ENCODE measurements at places on chromosomes 12 and 14.

DNA sequence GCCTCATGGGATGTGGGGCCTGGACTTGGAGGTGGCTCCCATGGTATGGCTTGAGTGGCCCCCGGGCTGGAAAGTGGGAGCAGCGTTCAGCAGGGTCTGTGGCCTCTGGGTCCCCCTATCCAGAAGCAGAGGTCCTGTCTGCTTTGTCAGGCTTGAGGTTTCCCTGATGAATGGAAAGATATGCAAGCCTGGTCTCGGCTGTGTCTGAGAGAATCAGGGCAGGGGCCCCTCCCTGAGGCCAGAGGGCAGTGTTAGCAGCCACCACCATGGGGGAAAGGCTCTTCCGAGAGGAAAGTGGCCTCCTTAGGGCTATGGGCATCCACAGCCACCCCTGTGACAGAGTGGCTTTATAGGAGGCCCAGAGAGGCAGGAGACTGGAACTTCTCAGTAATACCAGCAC lies 128.2 kb downstream of the VRK1 start:
- no peak for ATAC-seq

DNA sequence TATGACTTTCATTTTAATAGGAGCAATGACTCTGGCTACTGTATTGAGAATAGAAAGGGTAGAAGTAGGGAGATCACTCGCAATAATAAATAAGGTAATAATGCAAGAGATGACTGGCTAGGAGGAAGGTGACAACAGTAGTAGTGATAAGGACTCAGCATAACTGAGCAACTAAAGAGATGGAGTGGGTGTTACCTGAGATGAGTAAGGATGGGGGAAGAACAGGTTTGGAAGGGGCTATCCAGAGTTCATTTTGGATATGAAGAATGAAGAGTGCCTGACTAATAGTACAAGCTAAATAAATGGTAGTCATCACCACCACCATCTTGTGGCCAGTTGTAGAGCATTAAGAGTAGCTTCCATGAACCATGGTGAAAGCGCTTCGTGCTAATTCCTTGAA lies 101.1 kb downstream of the RPS6KA5 start:
- no peak for ATAC-seq

DNA sequence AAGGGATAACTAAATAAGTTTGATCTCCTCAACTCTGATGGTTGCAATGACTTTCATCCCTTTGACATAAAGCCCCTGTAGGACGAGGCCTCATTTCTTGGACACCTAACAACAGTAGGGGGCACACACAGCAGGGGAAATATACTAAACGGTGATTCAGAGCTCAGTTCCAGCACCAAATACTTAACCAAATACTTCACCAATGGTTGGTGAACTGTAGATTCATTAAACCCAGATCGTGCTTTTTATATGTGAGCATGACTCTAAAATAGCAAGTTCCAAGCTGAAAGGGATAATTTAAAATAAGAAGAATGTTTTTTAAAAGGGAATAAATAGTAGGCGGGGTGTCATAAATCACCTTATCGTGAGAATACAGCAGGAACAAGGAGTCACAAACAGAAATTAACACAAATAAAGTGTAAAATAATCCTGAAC lies 53.2 kb downstream of the ATG2B start:
- no peak for ATAC-seq

DNA sequence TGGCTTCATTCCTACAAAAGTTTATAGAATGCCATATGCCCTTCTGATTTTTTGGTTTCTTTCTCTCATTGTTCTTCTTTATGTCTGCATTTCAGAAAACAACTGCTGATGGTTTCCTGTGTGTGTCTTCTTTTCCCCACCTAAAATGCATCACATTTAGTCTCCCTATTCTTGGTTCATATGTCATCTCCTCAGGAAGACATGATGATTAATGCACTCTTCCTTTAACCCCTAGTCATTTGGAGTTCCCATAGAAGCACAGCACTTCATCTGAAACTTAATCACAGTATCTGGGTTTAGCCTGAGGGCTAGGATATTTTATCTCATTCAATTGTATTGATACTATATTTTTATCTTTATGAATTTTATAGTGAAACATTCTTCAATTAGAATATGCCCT lies 21.5 kb downstream of the GNPNAT1 start:
- ATAC-seq: no peak

DNA sequence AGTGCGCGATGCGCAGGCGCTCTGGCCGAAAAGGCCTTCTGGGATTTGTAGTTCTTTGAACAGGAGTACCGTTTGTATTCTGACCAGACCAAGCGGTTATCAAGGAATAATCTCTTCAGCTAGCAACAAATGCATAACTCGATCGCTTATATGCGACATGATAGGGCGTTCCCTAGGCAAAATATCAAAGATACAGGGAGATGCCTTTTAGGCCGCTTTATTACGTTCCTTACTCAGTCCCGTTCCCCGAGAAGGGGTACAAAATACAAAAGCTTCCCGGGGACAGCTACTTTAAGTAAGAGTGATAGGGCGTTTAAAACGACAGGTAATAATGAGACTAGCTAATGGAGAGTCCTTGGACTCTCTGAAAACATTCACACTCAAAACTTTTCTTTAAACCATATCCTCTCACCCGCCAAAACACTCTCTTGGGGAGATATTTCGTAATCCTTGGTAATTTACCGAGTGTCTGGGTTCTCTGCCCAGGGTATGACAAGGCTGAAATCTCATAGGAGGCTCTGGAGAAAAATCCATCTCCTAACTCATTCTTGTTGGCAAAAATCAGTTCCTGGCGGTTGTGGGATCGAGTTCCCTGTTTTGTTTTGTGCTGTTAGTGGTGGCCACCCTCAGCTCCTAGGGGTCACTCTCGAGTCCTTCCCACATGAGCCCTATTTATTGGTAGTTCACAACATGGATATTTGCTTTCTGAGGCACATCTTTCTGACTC lies 412 bp upstream of the SNW1 start:
- ATAC-seq: peak; percentile 76

GRCh38 chr14:94485944-94486841 lies 10.2 kb upstream of the SERPINA9 start:
- peak; percentile 74 for ATAC-seq

DNA sequence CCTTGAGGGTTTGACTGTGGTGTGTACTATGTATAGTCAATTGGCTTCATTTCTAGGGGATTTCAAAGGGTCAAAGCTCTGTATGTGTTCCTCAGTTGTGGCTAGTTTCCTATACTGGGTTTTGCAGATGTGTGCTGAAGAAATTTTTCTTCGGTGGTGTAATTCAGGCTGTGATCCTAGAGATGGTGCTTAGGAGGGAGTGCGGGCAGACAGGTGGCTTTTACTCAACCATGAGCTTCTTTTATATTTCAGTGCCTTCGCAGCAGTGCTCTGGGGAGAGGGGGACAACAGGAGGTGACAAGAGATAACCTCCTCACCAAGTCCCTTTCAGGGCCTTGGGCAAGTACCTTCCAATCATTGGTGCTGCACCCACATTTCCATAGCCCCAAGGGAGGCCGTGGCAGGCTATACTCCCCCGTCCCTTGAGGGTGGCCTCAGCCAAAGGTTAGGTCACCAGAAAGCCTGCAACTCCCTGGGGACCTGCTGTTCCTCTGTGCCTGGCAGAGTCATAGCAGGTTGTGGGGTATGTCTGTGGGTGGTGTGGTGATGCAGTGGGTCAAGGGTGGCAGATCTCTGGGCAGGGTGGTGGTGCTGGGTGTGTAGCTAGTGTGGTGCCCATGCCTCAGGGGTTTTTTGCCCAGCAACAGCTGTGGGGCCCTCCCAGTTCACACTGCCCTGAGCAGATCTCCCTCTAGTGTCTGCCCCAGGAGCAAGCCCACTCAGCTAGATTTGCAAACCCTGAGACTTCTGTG lies 37.0 kb upstream of the TMX1 start:
- ATAC-seq: peak; percentile 7

DNA sequence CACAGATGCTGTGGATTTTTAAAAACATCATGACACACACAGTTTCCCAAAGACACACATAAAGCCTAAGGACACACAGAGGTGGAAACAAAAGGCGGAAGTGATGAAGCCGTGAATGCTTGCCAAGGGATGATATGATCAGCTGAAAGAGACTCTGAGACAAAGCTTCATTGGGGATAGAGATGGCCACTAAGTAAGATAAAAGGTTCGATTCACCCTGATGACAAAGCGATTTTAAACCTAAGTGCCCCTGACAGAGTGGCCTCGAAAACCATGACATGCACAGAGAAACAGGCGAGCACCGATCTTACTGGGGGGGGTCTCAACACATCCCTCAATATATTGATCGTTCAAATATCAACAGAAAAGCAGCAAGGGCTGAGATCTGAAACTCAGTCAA lies 20.3 kb upstream of the EIF5 start:
- no peak for ATAC-seq

GRCh38 chr14:99468836-99469592 lies 11.6 kb downstream of the SETD3 start:
- ATAC-seq: no peak

GRCh38 chr14:105495990-105496830 lies 5.2 kb downstream of the TEDC1 start:
- no peak for ATAC-seq

- peak; percentile 48 for ATAC-seq
These were observed 6.2 kb upstream of the SLC15A4 start for GRCh38 chr12:128829861-128830504.

- ATAC-seq: no peak
These were observed 24.5 kb upstream of the PNMA1 start for GRCh38 chr14:73738518-73739173.

GRCh38 chr12:64688219-64688618 lies 71.0 kb downstream of the GNS start:
- ATAC-seq: peak; percentile 32

DNA sequence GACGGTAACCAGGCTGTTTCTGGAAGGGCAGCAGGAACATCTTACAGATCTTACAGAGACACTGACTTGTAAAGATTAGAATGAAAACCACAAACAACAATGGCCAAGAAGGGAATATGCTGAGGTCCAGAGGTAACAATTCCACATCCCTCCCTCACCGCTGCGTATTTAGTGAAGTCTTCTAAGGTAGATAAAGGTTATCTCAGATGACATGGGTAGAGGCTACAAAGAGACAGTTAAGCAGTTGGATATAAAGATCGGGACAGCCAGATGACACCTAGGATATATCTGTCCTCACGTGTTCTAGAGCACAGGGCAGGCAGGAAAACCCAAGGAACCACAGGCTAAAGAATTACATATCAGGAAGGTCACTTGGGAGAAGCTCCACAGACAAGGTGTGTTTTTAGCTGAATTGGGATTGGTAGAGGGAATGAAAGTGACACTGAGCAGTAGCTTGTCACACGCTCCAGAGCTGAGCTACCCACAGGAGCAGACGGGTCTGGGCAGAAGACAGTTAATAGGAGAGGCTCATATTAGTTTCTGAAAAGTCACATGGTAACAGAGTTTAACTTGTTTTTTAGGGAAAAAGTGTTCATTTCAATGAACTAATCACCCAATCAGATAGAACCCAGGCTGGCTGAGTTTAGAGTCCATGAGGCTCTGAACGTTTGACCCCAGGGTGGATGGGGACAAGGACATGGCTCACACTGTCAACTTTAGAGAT lies 83.3 kb downstream of the MIA2 start:
- no peak for ATAC-seq

GRCh38 chr12:94676922-94677321 lies 26.6 kb upstream of the TMCC3 start:
- no peak for ATAC-seq

DNA sequence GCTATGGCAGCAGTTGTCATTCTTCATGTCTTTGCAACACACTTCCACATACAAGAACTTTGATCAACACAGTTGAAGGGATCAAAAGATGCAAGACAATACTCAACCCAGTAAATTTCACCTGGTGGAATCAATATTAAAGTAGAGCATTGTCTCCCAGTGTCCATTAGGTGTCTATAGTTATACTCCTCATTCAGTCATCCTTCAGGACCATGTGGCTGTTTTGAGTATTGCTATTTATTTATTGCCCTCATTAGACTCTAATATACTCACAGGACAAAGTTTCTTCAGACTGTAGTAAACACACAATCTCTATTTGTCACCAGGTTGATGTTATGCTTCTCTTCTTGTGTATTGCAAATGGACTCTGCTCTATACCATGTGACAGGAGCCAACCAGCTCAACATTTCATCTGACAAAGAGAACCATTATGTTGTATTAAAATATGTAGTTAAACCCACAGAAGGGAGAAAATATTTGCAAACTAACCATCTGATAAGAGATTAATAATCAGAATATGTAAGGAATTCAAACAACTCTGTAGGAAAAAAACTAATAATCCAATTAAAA lies 146.6 kb downstream of the TGFB3 start:
- ATAC-seq: no peak

DNA sequence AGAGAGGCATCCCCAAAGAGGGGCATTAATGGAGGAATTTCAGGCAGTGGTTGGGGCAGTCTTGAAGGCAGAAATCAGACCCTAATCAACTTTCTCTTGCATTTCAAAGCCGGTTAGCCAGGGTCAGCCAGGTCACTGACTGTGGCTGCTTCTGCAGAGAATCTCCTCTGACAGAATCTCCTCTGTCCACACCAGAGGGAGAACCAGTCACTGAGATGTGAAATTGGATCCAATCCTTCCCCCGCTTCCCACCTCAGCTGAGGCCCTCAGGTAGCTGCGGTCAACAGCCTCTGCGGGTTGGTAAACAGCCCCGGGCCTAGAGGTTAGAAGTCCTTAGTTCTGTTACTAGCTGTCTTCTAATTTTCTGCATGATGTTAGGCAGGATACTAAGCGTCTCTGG lies 39.8 kb upstream of the NUAK1 start:
- ATAC-seq: peak; percentile 13

DNA sequence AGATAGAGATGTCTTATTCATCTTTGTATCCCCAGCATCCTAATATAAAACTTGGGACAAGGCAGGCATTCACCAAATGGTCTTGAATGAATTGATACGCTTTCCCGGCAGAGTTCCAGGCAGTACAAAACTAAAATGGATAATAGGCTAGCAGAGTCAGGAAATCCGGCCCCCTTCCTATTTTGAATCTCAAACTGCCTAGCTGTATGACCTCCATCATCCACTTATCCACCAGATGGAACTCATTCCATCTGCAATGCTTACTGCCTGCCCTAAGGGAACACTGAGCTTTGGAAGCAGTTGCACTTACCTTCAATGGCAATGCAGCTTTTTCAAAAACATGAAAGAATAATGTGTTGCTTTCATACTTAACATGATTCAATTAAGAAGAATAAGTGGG lies 43.4 kb downstream of the BDKRB1 start:
- no peak for ATAC-seq

DNA sequence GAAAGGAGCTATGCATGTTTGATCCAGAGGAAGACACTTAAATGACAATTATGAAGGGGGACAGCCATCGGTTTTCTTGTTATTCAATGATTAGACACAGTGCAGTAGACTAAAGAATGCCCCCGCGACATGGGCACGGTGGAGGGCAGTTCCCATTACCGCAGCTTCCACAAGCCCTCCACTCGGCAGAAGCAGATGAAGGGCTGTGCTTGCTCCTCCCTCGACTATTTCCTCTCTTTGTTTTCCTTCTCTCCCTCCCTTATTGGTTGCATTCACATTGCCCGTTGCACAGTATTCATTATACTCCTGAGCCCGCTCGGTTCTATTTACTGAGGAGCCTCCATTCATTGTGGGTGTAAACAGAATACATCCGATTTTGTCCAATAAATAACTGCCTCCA lies 138.8 kb upstream of the RASSF8 start:
- ATAC-seq: no peak

Data from gastroesophageal sphincter (tissue), 4 donors.